Hematopoietic multipotent progenitor cell treated with erythropoietin and hydrocortisone succinate and interleukin-3 and kit ligand, for 6 days (in vitro differentiated cells): ENCODE measurements at places on chromosomes 6 and 20.
A peak's percentile ranks its signal among the peaks of the same experiment; 100 is the strongest.

DNA sequence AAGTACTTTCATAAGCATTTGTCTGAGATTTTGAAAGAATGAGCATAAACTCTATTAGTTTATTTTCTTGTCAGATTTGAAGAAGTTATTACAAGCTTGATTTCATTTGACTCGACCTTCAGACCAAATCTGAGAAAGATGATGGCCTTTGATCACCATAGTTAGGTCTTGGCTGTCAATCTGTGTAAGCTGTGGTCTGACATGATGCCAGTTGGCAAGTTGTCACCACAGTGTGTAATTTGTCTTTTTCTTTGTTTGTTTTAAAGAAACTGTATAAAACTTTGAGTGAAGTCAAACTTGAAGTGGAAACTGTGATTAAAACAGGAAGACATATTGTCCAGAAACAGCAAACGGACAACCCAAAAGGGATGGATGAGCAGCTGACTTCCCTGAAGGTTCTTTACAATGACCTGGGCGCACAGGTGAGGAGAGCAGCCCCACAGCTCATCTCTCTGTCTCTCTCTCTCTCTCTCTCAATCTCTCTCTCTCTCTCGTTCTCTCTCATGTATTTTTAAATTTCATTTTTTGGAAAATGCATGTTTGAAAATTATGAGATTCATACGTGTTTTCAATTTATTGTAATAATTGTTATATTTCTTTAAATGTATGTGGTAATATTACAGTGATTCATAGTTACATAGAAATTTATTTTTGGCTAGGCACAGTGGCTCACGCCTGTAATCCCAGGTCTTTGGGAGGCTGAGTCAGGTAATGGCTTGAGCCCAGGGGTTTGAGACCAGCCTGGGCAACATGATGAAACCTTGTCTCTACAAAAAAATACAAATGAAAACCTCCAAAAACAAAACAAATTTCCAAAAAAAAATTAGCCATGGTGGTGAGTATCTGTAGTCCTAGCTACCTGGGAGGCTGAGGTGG is 208.1 kb downstream of the UTRN start:
- DNase-seq = no peak

- peak; percentile 88 for DNase-seq
These were observed 25.3 kb upstream of the SLCO4A1 start for GRCh38 chr20:62616728-62617621.

DNA sequence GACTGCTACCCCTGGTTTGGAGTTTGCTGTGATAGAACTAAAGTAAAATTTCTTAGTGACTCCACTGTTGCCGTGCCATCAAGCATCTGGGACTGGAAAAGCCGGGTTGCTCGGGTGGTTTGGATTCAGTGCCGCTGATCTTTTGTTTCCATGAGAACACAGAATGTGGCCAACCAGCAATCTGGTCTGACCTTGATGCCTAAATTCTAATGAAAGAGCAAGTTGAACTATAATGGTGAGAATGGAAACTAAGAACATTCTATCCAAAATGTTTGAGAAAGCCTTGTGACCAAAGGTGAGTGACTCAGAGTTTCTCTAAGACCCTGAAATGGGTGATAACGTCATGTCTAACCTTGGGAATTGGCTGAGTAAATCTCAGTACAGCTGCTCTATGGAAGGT is 9.9 kb upstream of the PI16 start:
- no peak for DNase-seq

GRCh38 chr6:19329078-19329477 is 508.1 kb upstream of the ID4 start:
- DNase-seq = no peak

DNA sequence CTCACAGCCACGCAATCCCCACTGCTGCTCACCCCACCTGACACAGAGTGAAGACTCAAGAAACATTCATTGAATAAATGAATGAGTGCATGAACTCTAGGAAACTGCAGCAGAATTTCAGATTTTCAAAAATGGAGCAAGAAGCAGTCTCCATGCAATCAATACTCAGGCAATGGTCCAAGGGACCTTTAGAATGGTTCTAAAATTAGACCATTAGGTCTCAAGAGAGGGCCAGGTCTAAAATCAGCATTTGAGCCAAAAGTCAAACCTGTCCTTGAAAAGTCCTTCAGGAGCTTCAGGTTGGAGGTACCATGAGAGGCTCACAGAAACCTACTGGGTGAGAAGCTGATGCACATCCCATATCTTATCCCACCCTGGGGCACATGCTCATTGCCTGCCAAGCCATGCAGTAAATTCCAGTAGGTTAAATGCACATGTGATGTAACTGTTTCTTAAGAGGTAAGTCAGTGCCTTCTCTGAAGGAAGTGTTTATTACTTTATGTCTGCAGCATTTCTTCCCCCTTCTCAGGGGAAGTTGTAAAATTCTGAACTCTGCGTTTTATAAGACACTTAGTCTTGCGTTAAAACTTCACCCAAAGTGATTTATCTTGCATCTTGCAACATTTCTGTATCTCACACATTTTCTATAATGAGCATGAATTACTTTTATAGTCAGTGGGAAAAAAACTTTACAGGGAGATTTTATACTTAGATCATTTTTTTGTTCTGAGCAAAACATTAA is 126.6 kb downstream of the ADAT2 start:
- no peak for DNase-seq

GRCh38 chr6:15461127-15461944 is 201.5 kb downstream of the DTNBP1 start:
- no peak for DNase-seq

- DNase-seq = no peak
These were observed 175.0 kb downstream of the PHACTR1 start for GRCh38 chr6:12891595-12891994.

GRCh38 chr6:1379017-1379787 is 10.2 kb upstream of the FOXF2 start:
- no peak for DNase-seq

- DNase-seq = no peak
These were observed 47.3 kb upstream of the TNFAIP3 start for GRCh38 chr6:137819740-137820139.
